ENCODE measurements at places on chromosomes 2 and 18.

- no peak for DNase-seq
Observed at GRCh38 chr2:66781804-66782203, 346.9 kb downstream of the MEIS1 start.

DNA sequence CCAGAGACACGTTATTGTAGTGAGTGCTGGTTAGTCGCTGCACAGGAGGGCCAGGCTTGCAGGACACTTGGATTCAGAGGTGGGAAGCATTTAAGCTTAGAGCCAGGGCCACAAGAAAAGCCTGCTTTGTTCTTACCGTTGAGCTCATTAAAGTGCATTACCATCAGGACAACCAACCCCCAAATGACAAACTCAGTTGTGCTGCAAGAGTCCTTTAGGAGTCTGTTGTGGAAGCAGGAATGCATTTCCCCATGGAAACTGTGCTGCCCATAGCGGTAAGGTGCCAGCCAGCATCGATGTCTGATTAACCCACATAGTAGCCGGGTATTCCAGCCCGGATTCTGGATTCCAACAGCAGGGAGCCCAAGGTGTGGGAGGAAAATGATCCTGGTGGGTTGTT lies 23.4 kb upstream of the REEP1 start:
- DNase-seq, result no peak

GRCh38 chr2:239629926-239630617 lies 229.3 kb upstream of the HDAC4 start:
- no peak for DNase-seq

DNA sequence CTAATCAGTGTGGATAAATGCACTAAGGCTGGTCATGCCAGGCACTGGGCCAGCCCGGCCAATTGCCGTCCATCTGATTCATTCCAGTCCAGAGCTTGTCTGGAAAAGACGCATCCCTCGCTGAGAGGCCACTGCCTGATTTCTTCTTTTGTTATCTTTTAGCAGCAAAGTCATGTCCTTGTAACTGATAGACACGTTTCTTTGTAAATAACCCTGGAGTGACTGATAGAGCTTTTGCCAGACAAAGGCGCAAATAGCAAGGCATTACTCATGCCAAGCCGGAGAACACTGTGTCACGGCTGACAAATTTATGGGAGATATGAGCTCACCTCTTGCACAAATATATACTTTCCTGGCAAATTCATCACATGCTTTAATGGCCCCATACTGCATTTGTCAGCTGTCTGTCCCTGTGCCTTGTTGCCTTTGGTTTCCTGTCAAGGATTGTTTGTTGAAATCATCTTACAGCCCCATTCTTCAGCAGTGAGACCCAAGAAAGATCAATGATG lies 164.4 kb downstream of the ETAA1 start:
- DNase-seq, result no peak

GRCh38 chr2:118807668-118808428 lies 39.6 kb downstream of the EN1 start:
- no peak for DNase-seq

- DNase-seq, result no peak
Observed at GRCh38 chr2:85216927-85217326, 83.7 kb downstream of the TCF7L1 start.

DNA sequence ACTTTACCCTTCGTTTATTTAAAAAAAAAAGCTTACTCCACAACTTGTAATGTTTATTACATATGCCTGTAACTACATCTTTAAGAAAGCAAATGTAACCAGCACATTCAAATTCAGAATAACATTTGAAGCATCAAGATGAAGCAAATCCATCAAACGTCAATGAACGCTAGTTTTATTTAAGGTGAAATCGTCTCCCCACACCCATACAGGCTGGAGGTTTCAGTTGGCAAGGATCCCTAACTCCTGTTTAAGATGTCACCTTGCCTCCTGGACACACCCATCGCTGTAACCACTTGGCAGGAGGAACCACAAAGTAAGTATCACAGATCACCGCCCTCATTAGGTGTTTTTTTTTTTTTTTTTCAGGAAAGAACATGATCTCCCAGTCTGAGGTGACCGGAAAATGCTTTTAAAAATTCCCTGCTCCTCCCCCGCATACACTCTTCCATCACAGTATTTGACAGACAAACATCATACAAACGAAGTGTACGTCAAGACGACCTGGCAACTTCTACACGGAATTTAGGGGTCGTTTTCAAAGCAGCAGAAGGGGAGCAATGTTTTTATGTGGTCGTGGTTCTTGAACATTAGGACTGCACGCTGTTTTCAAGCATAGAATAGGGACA lies 19.7 kb upstream of the STPG4 start:
- no peak for DNase-seq

- no peak for DNase-seq
Observed at GRCh38 chr2:17455343-17455742, 62.9 kb downstream of the RAD51AP2 start.

DNA sequence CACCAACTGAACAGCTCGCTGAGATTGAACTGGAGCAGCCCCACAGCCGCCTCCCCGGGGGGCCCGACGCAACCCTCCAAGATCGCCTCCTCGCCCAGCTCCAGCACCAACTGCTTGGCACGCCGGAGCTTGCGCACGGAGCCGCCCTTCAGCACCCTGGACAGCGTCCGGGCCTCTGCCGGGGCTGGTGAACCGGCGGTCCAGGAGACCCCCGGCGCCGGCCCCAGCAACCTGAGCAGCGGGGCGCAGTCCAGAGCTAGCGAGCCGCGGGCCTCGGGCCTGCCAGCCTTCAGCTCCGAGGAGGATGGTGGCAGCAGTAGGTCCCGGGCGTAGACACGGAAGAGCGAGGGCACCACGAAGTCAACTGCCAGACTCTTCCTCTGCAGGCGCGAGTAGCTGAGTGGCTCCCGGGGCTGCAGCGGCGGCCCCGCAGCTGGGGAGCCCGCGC lies 1.2 kb downstream of the ALK start:
- no peak for DNase-seq

- no peak for DNase-seq
Observed at GRCh38 chr2:15750433-15750814, 158.8 kb downstream of the DDX1 start.

- no peak for DNase-seq
Observed at GRCh38 chr2:154699575-154699930, 1.1 kb downstream of the KCNJ3 start.

- DNase-seq, result no peak
Observed at GRCh38 chr2:69086466-69086865, 73.5 kb downstream of the ANTXR1 start.

GRCh38 chr2:132374961-132375360 lies 41.6 kb upstream of the GPR39 start:
- DNase-seq, result no peak

DNA sequence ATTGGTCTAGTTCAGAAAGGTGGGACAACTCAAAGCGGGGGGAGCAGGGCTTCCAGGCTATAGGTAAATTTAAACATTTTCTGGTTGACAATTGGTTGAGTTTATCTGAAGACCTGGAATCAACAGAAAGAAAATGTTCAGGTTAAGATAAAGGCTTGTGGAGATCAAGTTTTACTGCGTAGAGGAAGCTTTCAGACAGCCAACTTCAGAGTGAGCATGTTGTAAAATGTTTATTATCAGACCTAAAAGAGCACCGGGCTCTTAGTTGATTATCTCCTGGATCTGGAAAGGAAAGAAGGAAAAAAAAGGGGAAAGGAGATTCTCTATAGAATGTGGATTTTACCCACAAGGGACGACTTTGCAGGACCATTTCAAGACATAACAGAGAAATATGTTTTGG lies 227.0 kb upstream of the SH3BP4 start:
- DNase-seq, result no peak

GRCh38 chr18:61607867-61608266 lies 274.6 kb downstream of the CDH20 start:
- no peak for DNase-seq

DNA sequence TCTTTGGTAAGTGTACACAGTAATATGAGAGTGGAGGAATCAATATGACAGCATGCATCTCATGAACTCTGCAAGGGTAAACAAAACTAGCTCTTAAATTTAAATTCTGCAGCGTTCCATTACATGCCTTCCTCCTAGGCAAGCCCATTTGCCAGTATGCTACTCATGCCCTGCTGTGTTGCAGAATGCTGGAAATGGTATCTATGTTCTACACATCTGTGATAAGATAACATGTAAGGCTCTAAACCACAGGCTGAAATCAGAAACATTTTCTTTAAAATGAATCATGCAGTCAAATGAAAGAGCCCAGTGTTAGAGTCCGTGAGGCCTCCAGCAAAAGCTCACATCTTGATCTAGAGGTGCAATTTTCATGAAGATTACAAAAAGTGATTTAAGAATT lies 112.8 kb upstream of the FN1 start:
- no peak for DNase-seq

- no peak for DNase-seq
Observed at GRCh38 chr2:196670342-196670741, 30.8 kb downstream of the CCDC150 start.

DNA sequence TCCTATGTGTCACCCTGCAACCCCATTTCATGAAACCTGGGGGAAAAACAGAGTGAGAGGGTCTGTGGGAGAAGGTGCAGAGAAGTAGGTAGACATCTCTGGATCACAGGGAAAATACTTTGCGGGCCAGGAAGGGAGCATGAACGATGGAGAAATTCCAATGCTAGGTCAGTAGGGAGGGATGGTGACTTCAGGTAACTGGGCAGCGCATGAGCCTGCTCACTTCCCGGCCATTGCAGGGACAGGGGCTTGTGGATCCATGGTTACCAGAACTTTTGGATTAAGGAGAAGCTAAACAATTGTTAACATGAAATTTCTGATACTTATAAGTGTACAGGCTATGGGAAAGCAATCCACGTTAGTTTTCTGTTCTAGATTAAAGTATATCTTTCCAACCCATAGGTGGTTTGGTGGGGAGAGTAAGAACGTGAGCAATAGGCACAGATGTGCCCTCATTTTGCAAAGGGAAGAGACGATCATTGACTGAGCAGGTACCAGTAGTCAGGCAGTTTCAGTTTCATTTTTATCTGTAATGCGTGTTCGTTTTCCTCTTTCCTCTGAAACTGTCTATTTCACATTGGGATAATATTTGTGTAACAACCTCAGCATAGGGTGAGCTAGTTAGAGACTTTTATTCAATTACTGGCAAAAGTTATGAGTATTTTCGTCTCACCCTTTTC lies 65.0 kb downstream of the NYAP2 start:
- no peak for DNase-seq

- no peak for DNase-seq
Observed at GRCh38 chr2:125037135-125037653, 1012.1 kb downstream of the CNTNAP5 start.

GRCh38 chr2:140604096-140604495 lies 1526.7 kb downstream of the LRP1B start:
- no peak for DNase-seq

- DNase-seq, result no peak
Observed at GRCh38 chr18:45522371-45522770, 92.9 kb upstream of the SLC14A2 start.

DNA sequence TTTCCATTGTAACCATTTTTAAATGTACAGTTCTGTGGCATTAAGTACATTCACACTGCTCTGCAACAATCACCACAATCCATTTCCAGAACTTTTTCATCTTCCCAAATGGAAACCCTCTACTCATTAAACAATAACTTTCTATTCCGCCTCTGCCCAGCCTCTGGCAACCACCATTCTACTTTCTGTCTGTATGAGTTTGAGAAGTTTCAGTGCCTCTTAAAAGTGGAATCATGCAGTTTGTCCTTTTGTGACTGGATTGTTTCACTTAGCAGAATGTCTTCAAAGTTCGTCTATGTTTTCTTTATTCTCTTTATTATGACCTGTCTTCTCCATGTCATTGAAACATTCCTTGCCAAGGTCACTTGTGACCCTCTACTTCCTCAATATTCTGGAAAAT lies 22.0 kb upstream of the PELI1 start:
- no peak for DNase-seq

GRCh38 chr2:4020153-4020552 lies 316.8 kb downstream of the DCDC2C start:
- no peak for DNase-seq

GRCh38 chr18:10524507-10525370 lies 1.1 kb upstream of the NAPG start:
- DNase-seq, result no peak

DNA sequence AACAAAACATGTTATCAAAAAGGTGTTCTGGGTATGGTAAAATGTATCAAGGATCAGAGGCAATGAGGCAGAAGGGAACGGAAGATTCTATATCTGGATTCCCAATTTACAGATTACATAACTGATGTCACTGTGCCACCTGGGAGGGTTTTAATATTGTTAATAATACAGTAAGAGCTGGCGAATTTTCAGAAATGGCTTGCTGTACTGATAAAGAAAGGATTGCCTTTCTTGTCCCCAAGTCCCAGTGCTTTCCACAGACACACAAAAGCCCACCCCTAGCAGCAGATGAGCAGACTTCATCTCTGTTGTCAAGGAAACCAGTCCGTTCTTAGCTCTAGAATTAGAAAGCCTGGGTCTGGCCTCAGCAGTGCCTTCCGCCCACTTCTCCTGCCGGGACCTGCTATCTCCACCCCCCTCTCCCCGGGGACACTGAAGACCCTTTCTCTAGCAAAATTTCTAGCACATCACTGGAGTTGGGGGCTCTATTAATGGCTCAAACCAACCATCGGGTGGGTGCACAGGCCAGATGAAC lies 34.3 kb downstream of the ADD2 start:
- DNase-seq, result no peak

DNA sequence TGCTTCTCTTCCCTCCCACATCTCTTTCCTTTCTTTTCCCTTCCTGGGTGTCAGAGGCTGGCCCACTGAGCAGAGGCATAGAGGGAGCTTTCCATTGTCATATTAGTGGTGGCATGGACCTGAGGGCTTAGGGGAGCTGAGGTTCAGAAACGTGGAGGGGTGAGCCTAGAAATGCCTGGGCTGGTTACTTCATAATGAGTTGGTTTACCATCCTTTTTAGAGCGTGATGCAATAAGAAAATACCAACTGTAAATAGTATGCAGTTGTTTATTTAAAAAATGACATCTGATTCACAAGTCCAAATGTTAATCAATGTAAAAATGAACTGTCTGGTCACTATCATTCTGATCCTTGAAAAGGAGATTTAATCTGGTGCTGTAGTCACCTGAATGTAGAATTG lies 46.3 kb downstream of the MYO1B start:
- DNase-seq, result no peak

DNA sequence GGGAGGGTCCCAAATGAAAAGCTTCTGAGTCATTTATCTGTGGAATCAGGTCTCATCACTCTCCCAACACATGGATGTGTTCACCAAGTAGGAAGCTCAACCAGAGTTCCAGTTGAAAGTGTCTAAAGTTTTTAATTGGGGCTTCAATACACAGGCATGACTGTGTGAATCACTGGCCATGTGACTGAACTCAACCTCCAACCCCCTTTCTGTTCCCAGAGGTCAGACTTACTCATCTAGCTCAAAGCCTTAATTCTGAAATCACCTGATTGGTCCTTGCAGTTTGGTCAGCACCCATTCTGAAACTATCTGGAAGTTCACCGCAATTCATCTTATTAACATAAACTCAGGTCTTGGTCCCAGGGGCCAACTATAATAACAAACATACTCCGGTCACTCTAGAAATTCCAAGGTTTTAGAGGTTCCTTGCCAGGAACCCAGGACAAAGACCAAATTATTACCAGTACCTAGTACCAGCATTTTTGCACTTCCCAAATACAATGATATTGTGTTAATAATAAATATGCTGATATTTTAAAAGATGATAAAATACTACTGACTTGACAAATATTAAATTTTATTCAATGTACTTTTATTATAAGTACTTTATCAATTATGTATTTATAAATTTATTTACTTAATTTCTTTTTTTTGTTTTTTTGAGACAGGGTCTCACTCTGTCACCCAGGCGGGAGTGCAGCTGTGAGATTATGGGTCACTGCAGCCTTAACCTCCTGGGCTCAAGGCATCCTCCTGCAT lies 10.7 kb upstream of the RBM45 start:
- no peak for DNase-seq
